Foreskin fibroblast (primary cell): ENCODE measurements at places on chromosomes 16 and 17.

GRCh38 chr17:36723459-36724025, 122.2 kb downstream of the MRM1 start:
- no peak for DNase-seq

- DNase-seq = no peak
Observed at GRCh38 chr16:84717484-84717883, 17.7 kb downstream of the USP10 start.

DNA sequence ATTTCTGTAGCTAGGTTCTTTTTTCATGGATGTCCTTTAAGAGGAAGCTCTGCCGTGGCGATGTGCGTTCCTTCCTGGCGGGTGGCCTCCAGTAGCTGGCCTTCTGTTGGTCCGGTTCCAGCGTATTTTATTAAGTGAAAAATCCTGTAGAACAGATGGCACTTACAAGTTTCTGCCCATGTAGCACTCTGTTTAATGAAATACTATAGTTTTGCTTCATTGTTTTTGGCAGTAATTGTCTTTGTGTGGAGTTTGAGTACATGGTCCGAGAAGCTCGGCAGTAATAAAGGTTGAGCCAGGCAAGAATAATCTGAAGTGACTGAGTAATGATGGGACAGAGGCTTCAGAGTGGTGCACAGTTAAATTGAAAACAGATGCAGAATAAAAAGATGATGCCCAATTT, 20.4 kb downstream of the USP10 start:
- DNase-seq = peak; percentile 67

DNA sequence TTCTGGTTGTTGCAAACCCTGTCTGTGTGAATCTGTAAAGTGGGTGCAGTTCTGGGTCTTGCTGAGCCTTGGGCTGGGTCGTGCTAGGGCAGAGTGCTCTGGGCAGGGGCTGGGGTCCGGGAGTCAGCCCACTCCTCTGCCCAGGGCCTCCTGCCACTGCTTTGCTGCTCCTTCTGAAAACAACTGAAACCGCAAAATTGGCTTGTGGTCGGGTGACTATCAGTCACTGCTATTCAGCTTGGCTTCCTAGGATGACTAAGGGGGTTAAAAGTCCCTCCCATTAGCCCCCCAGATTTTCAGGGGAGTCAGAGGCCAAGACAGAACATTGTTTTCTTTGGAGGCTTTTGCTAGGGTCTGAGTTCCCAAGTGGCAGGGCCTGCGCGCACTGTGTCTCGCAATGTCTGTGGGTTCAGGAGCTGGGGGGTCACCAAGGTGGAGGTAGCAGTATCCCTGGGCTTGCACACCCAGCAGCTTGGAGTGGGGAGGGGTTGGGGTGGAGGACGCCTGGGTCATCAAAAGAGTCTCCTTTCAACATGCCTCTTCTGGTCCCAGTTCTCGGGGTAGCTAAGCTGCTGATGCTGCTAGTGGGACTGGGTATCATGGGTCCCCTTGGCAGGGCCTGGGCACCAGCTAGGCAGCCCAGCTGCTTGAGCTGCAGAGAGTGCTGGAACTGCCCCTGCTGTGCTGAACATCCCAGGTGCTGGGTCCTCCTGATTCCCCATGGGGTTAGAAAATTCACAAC, 13.5 kb upstream of the TBX21 start:
- peak; percentile 83 for DNase-seq

DNA sequence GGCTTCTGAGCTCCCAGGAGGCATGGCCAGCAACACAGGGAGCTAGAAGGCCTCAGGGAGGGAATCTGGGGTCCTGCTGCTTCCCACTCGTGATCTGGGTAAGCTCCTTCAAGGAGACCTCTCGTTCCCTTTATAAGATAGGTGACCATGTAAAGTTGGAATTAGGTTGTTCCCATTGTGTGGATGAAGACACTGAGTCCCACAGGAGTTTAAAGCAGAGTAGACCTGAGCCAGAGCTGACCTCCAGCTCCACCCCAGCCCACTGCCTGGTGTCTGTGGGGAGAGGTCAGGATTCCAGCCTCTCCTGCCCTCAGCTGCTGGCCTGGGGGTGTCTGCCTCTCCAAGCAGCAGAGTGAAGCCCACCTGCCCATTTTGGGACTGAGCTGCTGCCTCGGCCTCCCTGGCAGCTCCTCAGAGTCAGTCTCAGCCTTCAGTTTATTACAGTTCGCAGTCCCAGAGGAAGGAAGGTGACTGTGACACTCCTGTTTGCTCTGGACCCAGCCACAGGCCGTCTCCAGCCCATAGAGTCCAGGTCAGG, 33.1 kb upstream of the LGALS9 start:
- no peak for DNase-seq
